Fibroblast of mammary gland (primary cell): ENCODE measurements at places on chromosomes 6 and 20.
A peak's percentile ranks its signal among the peaks of the same experiment; 100 is the strongest.

DNA sequence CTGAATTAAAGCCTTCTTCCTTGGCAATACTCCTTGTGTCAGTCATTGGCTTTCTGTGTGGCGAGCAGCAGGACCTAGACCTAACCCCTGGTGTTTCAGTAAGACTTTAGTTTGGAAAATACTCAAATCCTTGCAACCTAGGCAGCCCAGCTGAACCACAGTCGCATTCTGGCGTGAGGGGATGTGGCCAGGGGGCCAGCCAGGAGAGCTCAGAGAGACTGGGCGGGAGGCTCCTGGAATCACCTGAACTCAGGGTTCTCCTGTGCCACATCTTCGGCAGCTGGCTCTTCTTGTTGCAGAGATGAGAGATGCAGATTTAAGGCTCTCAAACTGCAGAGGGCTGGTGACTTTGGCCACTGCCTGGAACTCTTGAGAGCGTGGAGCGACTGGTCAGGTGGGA is 102.7 kb downstream of the SYNDIG1 start:
- DNase-seq: no peak

DNA sequence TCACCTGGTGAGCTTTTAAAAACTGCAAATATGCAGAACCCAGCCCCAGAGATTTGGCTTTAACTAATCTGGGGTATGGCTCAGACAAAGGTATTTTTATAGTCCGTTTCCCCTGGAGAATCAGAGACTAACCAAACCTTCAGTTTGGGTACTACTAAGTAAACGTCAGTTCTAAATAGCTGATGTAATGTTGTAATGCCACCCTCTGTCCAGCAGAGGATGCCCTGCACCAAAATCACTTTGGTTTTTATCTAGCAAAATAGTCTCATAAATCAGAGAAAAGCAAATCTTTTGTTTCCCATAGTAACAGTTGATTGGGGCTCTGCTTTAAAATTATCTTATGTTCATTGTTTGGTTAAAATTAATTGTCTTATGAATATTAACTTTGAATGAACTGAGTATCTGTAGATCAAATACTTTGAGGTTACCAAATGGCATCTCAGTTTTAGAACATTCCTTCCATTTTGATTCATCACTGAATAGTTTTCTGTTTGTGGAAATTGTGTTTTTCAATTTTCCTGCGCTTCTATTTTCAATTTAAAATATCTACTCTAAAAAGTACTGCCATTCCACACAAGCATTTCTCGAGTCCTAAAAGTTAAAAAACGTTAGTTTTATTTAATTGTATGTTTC is 278.3 kb upstream of the PLCB4 start:
- DNase-seq: peak; percentile 62

DNA sequence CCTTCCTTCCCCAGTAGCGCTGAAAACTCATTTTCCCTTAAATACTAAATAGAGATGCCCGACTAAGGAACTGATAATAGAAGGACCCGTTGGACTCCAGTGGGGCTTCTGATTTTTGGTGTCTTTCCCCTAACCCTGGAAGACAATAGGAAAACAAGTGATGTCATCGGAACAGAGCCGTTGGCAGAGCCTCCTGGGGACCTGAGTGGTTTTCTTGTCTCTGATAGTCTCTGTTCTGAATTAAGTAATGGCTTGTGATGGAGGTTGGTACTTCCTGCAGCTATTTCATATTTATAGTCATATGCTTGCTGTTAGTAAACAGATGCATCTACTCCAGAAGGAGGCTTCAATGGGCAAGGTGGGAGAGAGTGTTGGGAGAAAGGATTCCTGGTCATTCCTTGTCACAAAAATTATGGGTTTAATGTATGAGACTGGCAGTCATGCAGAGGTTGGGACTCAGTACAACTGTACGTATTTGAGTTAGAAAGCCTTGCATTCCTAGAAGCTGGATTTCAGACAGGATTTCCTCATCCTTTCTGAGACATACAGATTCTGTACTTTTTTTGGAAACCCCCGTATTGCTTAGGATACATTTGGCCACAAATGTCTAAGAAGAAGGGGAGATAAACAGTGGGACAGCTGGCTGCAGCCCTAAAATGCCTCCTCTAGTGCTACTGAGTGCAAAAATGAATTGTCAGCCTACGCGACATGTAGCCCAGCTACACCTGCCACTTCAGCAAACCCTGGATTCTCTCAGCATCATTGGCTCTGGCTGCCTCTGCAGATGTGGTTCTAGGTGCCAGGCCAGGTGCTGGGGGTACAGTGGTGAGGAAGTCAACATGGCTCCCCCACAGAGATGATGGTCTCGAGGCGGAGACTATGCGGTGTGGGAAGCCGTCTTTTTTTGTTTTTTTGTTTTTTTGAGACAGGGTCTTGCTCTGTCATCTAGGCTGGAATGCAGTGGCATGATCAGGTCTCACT is 38.1 kb downstream of the CDS2 start:
- DNase-seq: no peak

DNA sequence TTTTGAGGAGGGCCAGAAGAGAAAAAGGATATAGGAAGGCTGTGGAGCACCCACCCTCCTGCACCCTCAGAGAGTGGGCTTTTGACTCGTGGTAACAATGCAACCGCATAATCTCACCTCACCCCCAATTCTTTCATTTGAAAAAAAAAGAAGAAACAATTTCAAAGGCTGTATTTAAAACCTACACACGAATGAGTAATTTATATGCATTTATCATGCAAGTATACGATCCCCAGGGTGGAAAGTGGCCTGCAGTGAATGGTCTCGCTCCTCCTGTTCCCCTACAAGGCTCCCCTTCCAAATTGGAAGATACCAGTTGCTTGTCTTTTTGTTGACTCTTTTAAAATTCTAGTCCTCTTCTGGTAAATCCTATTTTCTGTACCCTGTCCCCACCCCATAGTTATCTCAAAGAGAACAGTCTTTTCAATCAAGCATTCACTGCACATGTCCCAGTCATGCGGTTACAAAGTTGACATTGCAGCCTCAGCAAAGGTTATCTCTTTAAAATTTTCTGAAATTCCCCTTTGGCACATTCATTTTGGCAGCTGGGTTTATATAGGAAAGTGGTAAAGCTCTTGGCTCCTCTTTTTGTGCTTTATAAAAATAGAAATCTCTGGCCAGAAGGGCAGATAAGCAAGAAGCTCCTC is 110.6 kb downstream of the ARID1B start:
- no peak for DNase-seq

- peak; percentile 16 for DNase-seq
Measured at GRCh38 chr20:41854765-41855164, 236.6 kb upstream of the CHD6 start.

DNA sequence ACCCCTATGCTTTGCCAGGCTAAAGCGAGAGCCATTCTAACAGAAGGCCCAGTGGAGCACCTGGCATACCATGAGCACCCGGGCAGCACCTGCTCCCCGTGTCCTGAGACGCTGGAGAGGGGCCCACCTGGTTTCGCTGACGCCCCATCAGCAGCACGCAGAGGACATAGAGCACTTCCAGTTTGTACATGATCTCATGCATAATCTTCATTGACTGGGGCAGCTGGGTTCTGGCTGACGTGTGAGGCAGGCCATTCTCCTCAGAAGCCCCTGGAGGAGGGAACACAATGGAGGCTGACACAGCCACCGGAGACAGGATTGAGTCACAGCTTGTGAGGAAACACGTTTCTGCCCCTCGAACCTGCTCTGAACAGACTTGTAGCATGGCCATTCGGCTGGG is 65.4 kb downstream of the MYH7B start:
- peak; percentile 52 for DNase-seq

GRCh38 chr6:34568341-34569201 is 12.4 kb upstream of the SPDEF start:
- DNase-seq: no peak

DNA sequence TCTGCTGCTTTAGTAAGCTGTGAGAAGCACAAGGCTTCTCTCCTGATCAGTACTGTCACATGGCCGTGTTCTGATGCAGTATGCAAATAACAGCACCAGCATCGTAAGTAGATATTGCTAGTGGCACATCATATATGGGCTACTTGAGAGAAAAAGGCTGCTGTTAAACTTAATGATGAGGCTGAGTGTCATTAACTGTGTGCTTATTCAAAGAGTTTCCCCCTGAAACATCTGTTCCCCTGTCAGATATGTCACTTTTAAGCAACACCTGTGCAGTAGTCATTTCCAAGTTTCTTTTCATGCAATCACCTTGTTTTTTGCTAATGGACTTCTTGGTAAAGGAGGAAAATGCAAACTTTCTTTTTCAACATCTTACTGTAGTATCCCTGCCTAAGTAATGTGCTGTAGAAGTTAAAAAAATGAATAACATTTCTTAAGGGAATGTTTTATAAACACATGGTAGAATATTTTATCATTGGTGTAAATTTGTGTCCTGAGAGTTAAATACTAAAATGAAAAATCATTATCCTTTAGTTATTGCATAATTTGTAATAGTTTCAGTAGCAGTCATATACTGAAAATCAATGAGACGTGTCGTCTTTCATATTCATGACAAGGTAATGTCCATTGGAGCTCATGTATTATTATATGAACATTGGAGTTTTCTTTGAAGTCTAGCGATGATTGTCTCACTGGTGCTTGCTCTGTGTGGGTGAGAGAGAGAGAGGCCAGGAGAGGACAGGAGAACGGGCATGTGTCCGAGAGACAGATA is 366.3 kb downstream of the CDKAL1 start:
- DNase-seq: no peak

- peak; percentile 15 for DNase-seq
Measured at GRCh38 chr20:17497821-17498580, 33.2 kb downstream of the BFSP1 start.

- no peak for DNase-seq
Measured at GRCh38 chr20:45340236-45340847, 7.9 kb downstream of the SDC4 start.

GRCh38 chr6:168660400-168660945 is 219.5 kb downstream of the SMOC2 start:
- no peak for DNase-seq

DNA sequence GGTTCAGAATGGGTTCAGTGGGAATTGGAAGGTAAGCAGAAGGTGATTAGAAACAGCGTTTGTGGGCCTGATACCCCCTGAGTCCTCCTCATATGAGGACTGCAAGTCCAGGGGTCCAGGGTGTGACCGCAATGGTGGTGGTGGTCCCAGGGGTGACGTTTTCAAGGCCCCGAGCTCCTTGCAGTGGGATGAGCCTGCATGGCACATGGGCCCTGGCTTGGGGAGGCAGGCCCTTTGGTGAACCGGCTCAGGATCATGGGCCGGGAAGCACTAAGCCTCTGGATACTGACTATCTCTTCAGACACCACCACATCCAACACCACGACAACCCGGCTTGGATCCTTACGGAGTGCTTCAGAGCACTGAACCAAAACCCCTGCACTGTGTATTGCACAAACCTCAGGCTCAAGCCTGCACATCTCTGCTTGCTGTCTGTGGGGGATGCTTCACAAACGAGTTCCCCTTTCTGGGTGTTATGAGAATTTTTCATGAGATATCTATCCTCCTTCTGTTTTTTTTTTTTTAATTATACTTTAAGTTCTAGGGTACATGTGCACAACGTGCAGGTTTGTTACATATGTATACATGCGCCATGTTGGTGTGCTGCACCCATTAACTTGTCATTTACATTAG is 67.9 kb downstream of the STK35 start:
- DNase-seq: no peak

- DNase-seq: no peak
Measured at GRCh38 chr20:4813863-4814695, 92.4 kb downstream of the PRND start.

- DNase-seq: peak; percentile 84
Measured at GRCh38 chr20:52972190-52972937, at the start of gene TSHZ2. Gene TSHZ2, plus strand, starts transcription at chr20:52972358. Its CDS starts 936 bp downstream, at chr20:52973294.

DNA sequence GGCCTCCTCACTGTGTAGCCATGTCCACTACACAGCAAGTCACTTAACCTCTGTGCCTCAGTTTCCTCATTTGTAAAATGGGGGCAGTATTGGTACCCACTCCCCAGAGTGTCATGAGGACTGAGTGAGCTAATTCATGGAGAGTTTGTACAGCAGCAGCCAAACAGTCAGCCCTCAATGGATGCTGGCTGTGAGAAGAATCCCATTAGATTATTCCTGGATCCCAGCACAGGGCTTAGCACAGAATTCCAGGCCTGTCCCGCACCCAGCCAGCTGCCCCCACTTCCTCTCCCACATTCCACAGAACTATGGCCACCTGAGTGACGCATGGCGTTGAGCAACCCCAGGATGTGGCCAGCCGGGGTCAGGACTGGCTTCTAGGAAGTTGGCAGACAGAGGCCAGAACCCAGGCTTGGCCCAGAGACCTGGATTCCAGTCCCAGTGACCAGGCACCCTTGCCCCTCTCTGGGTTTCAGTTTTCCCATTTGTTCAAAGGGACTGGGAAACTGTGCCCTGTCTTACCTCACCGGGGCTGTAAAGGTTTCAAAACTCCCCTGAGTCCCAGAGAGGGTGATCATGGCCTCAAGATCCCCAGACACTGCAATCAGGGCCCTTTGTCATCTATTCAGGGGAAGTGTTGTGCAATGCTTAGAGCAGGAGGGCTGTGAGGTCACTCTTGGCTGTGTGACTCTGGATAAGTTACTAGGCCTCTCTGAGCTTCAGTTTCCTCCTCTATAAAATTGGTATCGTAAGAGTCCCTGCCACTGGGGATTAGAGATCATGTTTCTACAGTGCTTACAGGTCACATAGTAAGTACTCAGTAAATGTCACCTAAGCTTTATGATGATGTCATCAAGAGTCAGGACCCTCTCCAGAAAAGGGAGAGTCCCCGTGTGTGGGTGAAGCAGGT is 3.0 kb upstream of the TGM2 start:
- peak; percentile 92 for DNase-seq

DNA sequence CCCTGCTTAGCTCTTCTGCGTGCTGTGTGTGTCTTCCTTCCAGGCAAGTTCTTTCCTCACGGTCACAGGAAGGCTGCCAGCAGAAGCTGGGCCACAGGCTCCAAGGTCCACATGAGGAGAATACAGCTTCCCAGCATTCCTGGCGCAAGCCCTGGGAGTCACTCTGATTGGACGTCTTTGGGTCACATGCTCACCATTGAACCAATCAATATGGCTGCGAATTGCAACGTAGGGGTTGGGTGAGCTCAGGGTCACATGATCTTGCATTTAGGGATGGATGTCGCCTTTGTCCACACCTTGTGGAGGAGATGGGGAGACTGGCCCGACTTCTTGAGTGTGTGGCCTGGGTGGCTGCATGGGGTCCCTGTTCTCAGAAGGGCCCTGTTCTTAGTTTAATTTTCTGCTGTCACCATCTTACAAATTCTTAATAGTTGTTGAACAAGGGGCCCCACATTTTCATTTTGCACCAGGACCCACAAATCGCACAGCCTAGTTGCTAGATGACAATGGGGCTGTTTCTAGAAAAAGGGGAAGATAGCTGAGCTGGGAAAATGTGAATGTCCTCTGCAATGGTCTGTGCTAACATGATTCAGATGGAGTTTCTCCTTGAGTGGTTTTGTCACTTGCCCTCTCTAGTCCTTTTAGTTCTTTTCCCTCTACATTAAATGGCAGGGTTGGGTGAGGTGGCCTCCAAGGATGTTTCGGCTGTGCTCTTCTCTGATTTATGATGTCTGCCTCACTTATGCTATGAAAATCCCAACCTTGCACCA is 149.6 kb downstream of the CDH26 start:
- no peak for DNase-seq

- DNase-seq: peak; percentile 50
Measured at GRCh38 chr6:136728033-136728939, 64.0 kb downstream of the MAP3K5 start.
